ENCODE measurements at places on chromosomes 3 and 15.

GRCh38 chr3:120625159-120625586 lies 29.0 kb downstream of the NDUFB4 start:
- peak; percentile 7 for DNase-seq

DNA sequence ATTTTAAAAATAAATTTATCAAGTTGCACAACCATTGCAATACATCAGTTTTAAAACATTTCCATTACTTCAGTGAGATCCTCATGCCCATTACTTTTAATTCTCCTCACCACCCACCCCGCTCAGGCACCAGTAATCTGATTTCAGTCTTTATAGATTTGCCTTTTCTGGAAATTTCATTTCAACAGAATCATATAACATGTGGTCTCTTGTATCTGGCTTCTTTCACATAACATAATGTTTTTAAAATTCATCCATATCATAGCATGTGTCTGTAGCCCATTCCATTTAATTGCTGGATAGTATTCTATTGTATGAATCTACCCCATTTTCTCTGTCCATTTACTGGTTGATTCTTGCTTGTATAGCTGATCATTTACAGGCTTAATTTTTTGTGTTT lies 110.3 kb upstream of the TMEM108 start:
- DNase-seq = no peak

DNA sequence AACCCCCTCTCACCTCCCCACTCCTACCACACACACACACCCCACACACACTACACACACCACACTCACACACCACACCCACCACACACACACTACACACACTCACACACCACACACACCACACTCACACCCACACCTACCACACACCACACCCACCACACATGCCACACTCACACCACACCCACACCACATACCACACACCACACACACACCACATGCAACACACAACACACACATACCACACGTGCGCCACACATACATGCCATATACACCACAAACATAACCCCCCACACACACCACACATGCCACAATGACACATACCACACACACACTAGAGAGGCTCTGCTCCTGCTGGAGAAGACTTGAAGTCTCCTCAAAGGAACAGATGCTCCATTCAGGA lies 5.9 kb upstream of the ITPKA start:
- DNase-seq = no peak

DNA sequence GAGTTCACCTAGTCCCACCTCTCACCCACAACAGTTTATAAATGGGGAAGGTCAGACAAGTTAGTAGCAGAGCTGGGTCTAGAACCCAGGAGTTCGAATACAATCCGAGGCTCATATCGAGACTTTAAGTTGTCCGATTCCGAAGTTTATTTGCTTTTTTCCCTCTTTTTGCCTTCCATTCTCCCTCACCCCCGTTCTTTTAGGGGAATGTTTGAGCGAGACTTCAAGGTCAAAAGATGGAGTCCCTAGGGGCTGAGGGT lies 7.3 kb downstream of the BCL6 start:
- no peak for DNase-seq

DNA sequence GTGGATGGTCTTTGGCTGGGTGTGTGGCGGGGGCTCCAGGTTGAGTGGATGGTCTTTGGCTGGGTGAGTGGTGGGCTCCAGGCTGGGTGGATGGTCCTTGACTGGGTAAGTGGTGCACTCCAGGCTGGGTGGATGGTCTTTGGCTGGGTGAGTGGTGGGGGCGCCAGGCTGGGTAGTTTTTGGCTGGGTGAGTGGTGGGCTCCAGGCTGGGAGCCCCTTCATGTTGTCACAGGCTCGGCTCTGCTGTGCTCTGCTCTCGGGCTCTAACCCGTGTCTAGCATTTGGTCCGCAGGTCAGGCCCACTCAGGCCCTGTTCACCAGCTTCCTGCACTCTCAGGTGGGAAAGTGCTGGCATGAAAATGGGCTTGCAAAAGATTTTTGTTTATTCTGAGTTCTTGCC lies 25.1 kb downstream of the CD276 start:
- no peak for DNase-seq

DNA sequence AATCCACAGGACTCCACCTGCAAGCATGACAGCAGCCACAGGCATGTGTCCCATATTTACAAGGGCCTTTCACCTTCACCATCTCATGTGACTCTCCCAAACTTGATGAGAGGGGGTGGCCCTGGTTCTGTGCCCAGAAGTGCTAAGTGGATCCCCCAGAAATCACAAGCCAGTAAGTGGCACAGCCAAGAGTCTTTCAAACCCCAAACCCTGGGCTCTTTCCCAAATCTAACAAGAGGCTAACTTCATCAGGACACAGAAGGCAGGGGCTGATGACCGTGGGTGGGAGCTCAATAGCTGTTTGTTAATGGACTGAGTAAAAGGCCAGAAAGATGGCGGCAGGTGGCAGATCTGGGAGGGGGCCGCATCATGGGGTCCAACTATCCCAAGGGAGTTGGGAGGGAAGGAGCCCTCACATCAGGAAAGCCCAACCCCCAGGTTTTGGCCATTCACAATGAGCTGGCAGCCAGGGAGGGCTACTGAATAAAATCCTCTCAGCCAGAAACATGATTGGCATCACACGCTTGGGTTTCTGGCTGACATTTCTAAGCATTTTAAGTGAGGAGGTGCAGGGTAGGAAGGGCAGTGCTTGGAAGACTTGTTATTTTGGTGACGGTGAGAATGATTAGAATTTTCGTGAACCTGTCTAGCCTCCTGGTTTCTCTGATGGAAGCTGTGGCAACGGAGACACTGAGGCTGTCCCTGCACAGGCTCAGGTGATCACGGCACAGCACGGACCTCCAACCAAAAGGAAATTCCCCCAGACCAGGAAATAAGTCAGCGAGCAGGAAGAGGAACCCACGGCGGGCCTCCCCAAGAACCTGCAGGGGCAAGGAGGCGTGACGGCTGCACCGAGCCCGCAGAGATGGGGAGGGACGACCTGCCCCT lies 109.3 kb downstream of the OXNAD1 start:
- no peak for DNase-seq

- DNase-seq = peak; percentile 69
These were observed 61.6 kb downstream of the TPRG1 start for GRCh38 chr3:189233225-189233858.

Measured in EL (cell line).